ENCODE measurements at places on chromosomes 3 and 15.

DNA sequence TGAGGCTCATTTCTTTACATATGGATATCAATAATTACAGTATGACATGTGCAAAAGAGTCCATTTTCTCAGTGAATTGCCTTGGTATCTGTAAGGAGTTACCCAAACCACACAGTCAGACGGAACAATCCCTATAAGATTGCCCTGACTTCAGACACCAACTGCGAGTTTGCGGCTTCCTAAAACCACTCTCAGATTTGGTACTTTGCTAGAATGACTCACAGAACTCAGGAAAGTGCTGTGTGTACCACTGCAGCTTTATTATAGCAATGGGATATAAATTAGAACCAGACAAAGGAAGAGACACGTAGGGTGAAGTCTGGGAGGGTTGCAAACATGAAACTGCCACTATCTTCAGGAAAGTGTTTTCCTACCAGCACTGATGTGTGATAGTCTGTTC lies 45.8 kb upstream of the ATP13A3 start:
- DNase-seq = peak; percentile 23

GRCh38 chr3:33358172-33358781 lies 81.0 kb downstream of the FBXL2 start:
- DNase-seq = no peak

GRCh38 chr3:53585627-53586026 lies 91.2 kb downstream of the CACNA1D start:
- DNase-seq = no peak

- DNase-seq = peak; percentile 50
These were observed at the start of gene CALML4 for GRCh38 chr15:68204776-68205557. TSS of gene CALML4 (minus strand) at chr15:68205332. CDS start at chr15:68205247, 85 bp downstream.

- no peak for DNase-seq
These were observed 17.3 kb downstream of the SUCNR1 start for GRCh38 chr3:151890721-151891141.

DNA sequence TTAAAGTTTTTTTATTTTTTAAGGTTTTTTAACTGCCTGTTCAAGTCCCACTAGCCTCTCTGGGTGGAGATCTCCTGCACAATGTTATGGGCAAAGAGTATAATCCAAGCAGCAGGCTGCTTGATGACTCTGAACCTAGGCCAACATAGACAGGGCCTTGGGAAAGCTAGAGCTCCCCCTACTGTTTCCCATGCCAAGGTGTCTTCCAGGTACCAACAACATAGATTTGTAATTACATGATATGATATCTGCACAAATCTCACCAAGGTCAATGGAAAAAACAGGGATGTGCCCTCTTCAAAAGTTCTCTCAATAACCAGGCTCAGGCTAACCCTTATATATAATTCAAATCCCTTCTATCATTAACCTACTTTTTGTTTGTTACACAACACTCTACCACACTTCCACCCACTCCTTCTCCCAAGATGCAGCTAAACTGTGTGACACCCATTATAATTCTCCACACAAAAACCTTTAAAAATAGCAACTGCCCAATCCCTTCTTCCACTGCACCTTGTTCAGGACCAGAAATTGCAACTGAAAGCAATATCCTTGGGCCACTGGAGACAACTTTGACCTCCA lies 43.8 kb downstream of the RBM15B start:
- peak; percentile 55 for DNase-seq

- no peak for DNase-seq
These were observed 6.3 kb downstream of the TMEM43 start for GRCh38 chr3:14131134-14131533.

DNA sequence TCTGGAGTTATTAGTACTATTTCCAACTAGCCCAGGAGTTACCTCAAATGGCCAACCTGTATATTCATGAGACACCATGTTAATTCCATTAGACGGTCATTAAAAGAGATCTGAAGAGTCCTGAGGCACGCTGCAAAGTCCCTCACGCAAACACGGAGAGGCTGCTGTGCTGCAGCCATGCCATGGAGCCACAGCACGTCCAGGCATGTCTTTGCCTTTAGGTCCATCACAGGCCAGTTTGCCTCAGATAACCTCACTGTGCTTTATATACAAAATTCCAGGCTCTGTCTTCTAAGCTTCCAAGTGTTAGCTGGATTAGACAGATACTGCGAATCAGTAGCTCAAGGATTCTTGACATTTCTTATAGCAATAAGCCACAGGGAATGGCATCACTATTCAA lies 9.8 kb upstream of the PLAAT1 start:
- no peak for DNase-seq

GRCh38 chr3:59751606-59752005 lies 701.8 kb upstream of the CFAP20DC start:
- no peak for DNase-seq

DNA sequence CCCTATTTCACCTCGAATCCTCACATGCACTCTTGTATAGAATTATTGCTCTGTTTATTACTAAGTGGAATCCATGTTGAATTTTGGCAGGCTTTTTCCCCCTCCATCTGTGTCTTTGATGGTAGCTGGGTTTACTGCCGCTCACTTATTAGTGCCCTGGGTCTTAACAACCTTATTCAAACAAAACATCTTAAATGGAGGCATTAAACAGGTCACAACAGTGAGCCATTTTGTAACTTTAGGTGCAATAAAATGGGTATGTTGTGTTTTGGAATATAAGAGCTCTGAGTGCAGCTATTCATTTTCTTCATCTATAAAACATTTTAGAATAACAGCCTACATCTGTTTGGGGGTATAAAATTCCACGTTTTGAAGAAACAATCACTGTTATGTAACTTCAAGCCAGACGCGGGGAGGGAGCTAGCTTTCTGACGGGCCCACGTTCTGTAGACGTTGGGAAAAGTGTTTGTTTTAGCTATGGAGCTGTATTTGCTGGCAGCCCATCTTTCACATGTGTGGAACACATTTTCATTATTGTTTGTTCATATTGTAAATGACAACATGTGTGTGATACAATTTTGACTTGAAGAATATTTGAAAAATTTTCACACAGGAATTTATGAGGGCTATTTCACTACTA lies 122.0 kb downstream of the SLC25A26 start:
- DNase-seq = no peak

DNA sequence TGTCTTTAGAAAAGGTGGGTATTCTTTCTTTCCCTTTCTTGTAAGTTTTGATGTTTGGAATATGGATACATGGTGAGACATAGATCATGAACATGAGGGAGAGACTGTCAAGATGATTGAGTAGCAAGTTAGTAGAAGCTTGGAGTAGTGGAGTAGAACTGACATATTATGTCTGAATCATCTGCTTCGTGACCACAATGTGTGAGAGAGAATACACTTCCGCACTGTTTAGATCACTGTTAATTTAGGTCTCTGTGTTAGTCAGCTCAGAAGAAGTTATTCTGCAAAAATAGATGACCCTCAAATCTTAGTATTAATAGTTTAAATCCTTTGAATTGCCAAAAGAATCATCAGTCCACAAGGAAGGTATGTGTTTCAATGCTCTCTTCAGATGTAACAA lies 151.0 kb downstream of the OXSM start:
- DNase-seq = no peak

GRCh38 chr15:40941068-40941527 lies 12.0 kb downstream of the DLL4 start:
- no peak for DNase-seq

DNA sequence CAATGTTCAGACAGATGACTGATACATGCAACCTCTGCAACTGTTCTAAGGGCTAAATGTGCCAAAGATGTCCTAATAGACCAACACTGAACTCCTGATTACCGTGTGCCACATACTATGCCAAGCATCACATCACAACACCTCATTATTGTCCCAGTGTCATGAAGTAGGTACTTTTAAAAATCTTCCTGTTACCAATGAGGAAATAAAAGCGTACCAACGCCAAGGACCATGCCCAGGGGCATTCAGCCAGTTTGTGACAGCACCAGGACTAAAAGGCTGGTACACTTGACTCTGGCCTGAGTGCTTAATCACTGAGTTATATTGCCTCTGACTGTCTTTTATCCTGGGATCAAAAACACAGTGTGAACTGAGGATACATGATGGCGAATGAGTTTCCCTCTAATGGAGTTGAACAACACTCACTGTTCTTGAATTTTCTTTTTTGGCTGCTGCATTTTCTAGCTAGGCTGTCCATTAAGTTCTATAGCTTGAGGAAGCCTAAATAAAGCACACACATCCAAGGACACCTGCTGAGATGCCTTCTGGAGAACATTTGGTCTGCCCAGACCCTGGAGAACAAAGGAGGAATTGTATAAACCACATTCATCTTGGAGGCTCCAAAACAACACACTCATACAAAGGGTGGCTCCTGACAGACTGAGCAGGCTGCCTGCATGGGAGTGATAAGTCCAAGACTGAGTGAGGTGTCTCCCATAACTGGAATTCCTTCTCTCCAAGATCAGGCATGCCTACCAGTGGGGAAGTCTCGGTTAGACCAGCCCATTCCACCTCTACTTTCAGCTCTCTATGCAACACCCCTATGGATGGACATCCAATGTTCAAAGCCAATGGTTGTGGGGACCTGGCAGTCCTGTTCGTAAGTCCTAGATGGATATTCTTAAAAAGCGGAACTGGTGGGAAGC lies 126.7 kb upstream of the PRICKLE2 start:
- DNase-seq = no peak

- DNase-seq = no peak
These were observed 162.2 kb downstream of the ALCAM start for GRCh38 chr3:105528955-105529354.

GRCh38 chr3:138747225-138747624 lies 87.5 kb downstream of the PIK3CB start:
- DNase-seq = peak; percentile 21

DNA sequence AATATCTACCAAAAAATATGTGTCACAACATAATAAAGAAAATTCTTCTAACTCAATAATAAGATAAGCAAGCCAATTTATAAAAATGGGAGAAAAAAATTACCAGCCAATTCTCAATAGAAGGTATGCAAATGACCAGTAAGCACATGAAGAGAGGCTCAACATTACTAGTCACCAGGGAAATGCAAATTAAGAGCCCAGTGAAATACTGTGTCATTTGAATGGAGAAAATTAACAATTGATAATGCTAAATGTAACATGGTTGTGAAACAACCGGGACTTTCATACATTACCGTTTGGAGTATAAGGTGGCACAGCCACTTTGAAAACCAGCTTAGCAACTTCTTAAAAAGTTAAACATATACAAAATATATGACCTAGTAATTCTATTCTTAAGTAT lies 460.7 kb downstream of the IGSF11 start:
- no peak for DNase-seq

GRCh38 chr3:157785102-157785826 lies 282.0 kb upstream of the VEPH1 start:
- no peak for DNase-seq

DNA sequence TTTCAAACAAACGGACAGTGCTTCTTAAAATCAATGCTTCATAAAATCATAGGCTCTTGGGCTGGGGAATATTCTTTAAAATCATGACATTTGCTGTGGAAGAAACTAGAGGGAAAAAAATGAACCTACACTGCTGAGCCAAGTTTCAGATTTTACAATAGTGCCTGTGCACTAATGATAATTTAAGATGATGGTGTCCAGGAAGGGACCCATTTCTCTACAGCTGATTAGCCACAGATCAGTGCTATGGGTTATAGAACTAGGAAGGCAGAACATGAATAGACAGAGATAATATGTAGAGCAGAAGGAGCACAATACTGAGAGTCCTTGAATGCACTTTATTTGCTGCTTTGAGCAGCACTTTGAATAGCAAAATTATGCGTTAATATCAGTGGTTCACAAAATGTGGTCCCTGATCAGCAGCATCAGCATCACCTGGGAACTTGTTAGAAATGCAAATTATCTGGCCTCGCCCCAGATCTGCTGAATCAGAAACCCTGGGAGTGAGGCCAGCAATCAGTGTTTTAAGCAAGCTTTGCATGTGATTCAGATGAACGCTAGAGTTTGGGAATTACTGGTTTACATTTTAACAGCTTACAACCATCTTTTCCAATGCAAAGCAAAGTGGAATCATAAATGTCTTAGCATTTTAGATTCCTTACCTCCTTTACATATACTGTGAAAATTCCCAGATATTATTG lies 135.8 kb upstream of the ANKRD28 start:
- DNase-seq = no peak

GRCh38 chr3:123282461-123282860 lies 80.7 kb downstream of the SEC22A start:
- DNase-seq = no peak

DNA sequence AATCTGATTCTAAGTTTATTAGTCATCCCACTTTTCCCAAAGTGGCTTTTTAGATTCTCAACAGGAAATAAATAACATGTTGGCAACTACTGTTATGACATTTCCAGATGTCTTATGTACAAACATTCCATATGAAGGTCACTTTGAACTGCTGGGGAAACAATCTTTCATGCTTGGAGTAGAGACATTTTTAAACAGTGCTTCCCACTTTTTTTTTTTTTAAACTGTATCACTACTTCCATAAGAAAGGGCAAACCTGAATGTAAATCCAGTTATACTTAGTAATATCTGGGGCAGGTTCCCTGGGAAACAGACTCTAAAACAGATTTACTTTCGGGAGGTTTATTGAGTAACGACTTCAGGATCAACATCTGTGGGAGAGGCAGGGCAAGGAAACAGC lies 473.8 kb downstream of the TAFA4 start:
- no peak for DNase-seq

DNA sequence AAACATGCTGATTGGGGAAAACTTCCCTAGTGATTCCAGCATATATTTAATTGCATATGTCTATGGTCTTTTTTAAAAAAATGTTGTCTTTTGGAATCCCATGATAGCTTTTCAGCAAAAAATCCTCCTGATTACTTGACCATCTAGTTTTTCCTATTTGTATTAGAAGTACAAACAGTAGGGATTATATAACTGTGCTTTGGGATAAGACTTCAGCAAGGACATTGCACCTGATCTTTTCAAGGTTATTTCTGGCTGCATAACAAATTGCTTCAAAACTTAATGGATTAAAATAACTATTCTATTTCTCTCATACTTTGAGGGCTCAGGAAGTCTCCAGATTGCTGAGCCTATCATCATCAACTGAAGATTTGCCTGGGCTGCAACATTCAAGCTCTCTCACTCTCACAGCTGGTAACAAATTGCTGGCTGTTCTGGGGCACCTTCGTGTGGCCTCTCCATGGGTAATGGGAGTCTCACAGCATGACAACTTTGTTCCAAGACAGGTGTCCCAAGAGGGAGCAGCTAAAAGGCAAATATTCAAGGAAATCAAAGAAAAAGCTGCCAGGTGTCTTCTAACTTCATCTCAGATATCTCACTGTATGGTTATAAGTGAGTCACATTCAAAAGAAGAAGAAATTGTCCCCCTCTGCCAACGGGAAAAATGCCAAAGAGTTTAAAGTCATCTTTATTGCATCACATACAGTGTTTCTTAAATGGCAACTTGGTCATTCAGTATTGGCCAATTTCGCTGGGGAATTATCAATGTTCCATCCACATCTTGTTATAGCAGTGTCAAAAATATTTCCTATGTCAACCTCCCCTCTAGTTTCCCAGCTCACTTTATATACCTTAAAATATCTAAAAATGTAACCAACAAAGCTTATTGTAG lies 644.5 kb upstream of the GRM7 start:
- peak; percentile 35 for DNase-seq

GRCh38 chr3:124277144-124277890 lies 285.4 kb upstream of the ROPN1 start:
- DNase-seq = no peak
